Lung microvascular endothelial cell (primary cell): ENCODE measurements at places on chromosomes 2 and 18.
A peak's percentile ranks its signal among the peaks of the same experiment; 100 is the strongest.

- DNase-seq = no peak
Measured at GRCh38 chr2:169978402-169979017, 151.3 kb downstream of the UBR3 start.

GRCh38 chr2:127530245-127531140 is 4.2 kb upstream of the IWS1 start:
- no peak for DNase-seq

- DNase-seq = peak; percentile 77
Measured at GRCh38 chr18:51128533-51128932, 68.9 kb downstream of the MEX3C start.

DNA sequence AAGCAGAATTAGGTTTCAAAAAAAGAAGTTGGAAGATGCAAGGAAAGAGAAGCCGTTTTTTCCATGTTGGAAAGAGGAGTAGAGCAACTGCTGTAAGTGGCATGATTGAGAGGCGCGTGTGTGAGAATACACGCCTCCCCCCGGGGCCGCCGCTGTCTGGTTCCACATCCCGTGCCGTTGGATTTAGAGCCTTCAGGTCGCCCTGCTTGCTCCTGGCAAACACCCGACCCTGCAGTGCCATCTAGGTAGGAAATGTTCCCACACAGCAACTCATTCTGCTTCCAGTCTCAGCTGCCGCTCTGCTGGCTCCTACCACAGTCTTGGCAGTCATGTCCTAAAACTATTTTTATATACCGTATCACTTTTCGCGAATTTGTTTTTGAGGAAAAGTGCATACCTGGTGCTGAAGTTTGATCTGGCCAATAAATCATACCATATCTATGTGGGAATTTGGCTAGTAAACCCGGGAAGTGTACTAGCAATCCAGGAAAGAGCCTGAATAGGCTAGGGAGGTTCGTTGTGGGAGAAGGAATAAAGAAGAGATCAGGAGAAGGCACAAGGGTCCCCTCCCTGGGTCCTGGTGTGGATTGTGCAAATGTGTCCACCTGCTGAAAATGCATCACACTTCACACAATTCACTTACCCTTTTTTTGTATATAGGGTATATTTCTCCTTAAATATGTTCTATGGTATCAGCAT is 372.7 kb downstream of the FBXO15 start:
- no peak for DNase-seq
